Mononuclear cell (primary cell): ENCODE measurements at places on chromosomes 5 and 9. TPM values are rescaled to one million over a fixed set of nuclear protein-coding genes. Genes with fewer than 3 reads are reported as not detected.

The HSPA5 gene
- total RNA-seq: 79.7 TPM

The NHP2 gene
- 47.5 TPM for total RNA-seq

The SPATA31C1 gene
- total RNA-seq: not detected

The POLR1E gene
- total RNA-seq: 28.9 TPM

The CMYA5 gene
- 0.21 TPM for total RNA-seq

The NPR3 gene
- total RNA-seq: 0.52 TPM

The PTGES gene
- total RNA-seq: 8.7 TPM

The SPATA9 gene
- total RNA-seq: not detected

The WHRN gene
- 4.7 TPM for total RNA-seq

The NFX1 gene
- total RNA-seq: 32.0 TPM

The MPDZ gene
- 1.3 TPM for total RNA-seq

The IFT74 gene
- 6.2 TPM for total RNA-seq

The IL6ST gene
- total RNA-seq: 458 TPM

The TMEFF1 gene
- not detected for total RNA-seq

The RNF208 gene
- 0.31 TPM for total RNA-seq

The STING1 gene
- 38.4 TPM for total RNA-seq

The CNTFR gene
- total RNA-seq: not detected

The CDH6 gene
- total RNA-seq: not detected

The LCN1 gene
- not detected for total RNA-seq

The FRMD3 gene
- 15.1 TPM for total RNA-seq

The CXXC5 gene
- 82.8 TPM for total RNA-seq

The ERP44 gene
- total RNA-seq: 18.2 TPM

The MSMP gene
- total RNA-seq: not detected

The FREM1 gene
- under 0.01 TPM for total RNA-seq

The CNTRL gene
- total RNA-seq: 35.2 TPM

The PRSS3 gene
- not detected for total RNA-seq

The TCOF1 gene
- total RNA-seq: 21.7 TPM

The SVEP1 gene
- total RNA-seq: not detected

The CARTPT gene
- not detected for total RNA-seq

The DMRTA1 gene
- total RNA-seq: under 0.01 TPM

The GABRA1 gene
- not detected for total RNA-seq

The UBE2D2 gene
- 81.5 TPM for total RNA-seq

The OSTF1 gene
- total RNA-seq: 40.5 TPM

The C5orf52 gene
- total RNA-seq: not detected

The VLDLR gene
- total RNA-seq: 0.31 TPM

The KCNN2 gene
- total RNA-seq: not detected

The NUTM2G gene
- total RNA-seq: not detected

The IL4 gene
- not detected for total RNA-seq
